Keratinocyte (primary cell): ENCODE measurements at places on chromosomes 16 and 17. TPM values are rescaled to one million over a fixed set of nuclear protein-coding genes. Genes with fewer than 3 reads are reported as not detected.

Gene TVP23A
- polyA plus RNA-seq, result not detected in 3 replicates

- DNase-seq, result no peak
Observed at GRCh38 chr16:89199241-89200123, 855 bp downstream of the SLC22A31 start.

DNA sequence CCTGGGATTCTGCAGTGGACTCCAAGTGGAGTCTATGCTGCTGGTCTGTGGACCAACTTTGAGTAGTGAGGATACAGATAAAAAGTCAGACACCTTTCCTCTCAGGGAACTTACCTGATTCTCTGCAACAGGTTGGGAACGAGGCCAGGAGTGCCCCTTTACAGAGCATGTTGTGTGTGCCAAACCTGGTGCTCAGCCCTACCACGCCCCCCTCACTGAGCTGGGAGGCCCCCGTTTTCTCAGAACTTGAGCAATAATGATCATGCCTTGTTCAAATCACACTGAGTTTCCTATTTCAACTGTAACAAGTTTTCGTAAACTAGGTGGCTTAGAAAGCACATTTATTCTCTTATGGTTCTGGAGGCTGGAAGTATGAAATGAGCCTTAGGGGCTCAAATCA, 182.0 kb downstream of the COPRS start:
- no peak for DNase-seq

DNA sequence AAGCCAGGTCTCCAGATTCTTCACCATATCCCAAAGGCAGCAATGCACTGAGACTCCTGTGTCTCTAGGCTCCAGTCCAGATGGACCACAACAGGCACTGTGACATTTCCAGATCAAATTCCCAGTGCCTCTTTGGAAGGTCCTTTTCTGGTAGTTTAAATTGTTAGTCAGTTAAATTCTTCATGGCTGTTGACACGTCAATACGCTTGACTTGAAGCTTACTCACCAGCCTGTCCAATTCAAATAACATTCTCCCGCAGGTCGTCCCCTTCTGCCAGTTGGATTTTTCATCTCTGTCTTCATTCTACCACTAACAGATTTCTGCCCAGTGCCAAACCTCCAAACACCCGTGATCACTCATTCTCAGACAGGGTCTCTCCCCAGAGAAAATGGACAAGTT, 86.7 kb downstream of the SHISA9 start:
- no peak for DNase-seq

DNA sequence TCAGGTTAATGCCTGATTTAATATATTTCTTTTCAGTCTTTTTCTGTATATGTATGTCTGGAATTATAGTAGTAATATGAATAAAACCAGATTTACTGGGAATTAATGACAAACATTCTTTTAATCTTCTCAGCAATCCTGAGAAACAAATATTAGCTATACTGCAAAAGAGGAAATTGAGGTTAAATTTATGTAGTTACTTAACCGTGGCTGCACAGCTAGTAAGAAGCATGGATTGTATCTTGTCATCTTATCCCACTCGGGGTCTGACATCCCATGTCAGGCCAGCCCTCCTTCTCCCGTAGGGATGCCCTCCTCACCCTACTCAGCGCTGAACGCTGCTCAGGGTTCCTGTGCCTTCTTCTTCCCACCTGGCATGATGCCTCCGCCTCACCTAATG, 143.0 kb downstream of the FTO start:
- no peak for DNase-seq

Gene PAGR1
- 6.4 to 17.1 TPM (median 13.6 TPM) in 3 replicates for polyA plus RNA-seq

GRCh38 chr17:17840751-17841591, 4.2 kb upstream of the SREBF1 start:
- DNase-seq, result peak; percentile 97
